ENCODE measurements at places on chromosomes 4 and X. TPM values are rescaled to one million over a fixed set of nuclear protein-coding genes. Genes with fewer than 3 reads are reported as not detected.

Gene RADX
- 7.6 TPM for total RNA-seq

Gene NAT8L
- total RNA-seq, result 0.08 TPM

Gene TLR10
- total RNA-seq, result not detected

DNA sequence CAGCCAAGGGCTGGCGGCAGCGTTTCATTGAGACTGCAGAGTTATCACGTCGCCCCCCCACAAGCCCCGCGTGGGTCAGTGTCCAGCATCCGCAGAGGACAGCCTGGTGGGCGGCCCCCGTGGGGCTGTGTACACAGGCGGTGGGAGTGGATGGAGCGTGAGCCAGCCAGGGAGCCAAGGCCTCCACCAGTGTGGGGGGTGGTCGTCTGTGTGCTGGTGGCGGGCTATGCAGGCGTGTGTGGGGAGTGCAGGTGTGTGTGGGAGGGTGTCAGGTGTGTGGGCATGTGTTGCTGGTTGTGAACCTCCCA, 56.5 kb upstream of the NKX1-1 start:
- DNase-seq, result peak; percentile 39

DNA sequence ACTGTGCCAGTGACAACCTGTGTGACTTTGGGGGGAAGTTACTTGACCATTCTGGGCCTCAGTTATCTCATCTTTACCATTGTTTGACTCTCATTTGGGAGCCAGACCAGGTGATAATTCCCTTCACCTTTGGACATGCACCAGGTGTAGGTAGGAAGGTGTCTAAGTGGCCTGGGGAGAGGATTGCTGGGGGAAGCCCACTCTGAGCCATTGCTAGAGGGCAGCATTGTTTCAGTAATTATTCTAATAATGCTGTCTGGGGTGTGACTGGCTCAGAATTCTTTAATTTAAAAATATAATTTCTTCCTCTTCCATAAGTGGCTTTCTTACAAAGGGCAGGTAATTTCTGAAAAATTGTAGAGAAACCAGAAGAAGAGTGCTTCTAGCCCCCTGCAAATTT, 104.3 kb downstream of the RTL9 start:
- no peak for DNase-seq

DNA sequence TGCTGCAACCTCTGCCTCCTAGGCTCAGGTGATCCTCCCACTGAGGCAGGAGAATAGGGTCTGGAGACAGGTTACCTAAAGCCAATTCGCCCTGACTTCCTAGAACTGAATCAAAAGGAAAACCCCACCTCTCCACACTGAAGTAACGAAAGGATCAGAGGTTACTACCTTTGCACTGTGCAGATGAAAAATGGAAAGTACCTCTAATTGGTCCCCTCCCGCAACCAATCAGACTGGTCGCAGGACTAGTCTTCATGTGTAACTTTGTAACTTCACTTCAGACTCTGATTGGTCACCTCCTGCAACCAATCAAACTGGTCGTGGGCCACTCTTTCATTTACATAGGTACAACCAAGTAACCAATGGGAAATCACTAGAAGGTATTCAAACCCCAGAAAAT, 61.1 kb downstream of the ATXN3L start:
- no peak for DNase-seq

DNA sequence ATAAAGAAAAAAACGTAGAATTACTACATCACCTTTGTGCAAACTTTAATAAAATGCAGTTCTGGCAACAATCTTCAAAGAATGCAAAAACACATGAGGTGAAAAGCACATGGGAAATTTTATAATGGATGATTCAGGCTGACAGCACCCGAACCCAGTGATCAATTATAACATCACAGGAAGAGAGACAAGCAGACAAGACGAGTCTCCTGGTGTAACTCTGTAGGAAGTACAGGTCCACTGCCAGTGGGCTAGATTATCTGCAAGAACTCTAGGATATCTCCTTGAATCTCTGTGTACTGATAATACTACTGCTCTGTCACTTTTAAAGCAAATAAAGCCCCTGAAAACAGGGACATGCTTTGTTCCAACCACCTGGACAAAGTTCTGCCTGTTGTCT, 58.9 kb upstream of the NXF3 start:
- DNase-seq, result no peak

DNA sequence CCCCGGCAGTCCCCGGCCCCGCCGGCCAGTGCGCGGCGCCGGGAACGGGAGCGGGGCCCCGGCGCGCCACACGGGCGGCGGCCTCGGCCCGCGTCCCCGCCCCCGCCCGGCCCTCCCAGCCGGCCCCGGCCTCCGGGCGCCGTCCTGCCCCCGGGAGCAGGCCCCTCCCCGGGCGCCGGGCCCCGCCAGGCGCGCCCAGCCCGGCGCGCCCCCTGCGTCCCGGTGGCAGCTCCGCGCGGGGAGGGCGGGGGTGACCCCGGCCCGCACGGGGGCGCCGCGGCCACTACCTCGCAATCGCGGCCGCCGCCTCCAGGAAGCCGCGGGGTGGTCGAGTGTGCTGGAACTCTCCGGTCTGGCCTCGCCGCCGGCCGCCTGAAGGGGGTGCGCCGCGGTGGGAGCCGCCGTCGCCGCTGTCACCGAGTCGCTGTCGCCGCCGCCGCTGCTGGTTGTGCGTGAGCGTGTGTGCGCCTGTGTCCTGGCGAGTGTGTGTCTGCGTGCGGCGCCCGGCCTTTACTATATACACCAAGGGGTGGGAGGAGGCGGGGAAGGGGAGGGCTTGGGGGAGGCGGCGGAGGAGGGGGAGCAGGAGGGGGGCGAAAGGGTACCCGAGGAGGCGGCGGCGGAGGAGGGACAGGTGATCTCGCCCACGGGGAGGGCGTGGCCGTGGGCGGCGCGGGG, at the start of gene RAI2:
Gene RAI2 (minus strand): TSS at position 488 of the 678 bp plus-strand sequence. CDS start 59,288 bp downstream, outside the sequence.
- no peak for DNase-seq

DNA sequence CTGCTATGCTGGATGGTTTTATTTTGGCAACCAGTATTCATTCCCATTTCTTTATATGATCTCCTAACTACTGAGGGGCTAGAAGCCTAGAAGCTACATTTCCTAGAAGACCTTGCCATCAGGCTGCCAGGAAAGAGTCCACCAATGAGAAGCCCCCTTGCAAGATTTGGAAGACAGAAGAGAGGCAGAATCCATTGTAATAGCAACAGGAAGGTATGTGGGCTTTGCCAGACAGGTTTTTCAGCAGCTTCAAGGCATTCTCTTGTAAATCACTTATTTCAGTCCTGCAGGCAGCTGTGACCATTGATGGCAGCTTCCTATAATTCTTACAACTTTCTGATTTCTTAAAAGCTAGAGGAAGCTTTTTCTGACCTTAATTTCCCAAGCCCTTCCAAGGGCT, 148.3 kb upstream of the NHS start:
- no peak for DNase-seq

DNA sequence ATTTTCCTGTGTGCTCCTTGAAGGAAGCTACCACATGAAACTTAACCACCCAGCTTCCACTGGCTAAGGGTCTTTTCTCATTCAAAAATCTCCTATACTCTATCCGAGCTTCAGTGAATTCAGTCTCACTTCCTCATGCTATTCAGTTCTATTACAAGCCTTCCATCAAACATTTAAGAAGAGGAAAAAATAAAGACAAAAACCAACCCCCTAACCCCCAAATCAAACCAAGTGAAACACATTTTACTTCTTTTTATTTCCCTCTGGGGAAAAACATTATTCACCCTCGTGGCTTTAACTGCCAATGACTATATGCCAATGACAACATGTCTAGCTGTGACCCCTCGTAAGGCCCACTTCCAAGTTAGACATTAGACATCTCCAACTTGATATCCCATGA, 16.2 kb upstream of the WDR19 start:
- DNase-seq, result no peak

DNA sequence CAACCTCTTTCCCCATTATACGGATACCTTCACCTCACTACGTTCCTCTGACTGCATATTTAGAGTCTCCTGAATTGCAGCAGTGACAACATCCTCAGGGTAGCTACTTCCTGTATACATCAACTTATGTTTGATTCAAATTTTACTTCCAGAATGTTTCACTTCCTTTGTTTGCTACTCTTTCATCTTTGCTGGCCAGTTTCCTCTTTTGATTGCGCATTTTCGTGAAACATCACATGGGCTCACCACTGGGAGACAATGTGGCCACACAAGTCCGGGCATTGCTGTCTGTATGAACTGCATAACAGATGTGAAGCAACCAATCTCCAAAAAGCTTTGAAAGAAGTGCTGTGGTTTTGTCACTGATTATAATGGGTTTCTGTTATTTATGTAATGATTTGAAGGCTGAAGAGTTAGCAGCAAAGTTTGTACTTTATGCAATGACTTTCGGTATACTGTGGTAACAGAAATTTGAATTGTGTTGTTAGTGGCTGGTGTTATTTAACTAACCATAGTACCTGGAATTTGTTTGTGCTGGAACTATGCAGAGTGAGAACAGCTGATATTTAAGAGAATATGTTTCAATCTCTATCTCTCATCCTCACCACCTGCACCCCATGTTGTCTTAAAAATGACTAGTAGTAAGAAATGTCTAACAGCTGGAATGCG, 7.4 kb downstream of the SNCA start:
- DNase-seq, result peak; percentile 84

DNA sequence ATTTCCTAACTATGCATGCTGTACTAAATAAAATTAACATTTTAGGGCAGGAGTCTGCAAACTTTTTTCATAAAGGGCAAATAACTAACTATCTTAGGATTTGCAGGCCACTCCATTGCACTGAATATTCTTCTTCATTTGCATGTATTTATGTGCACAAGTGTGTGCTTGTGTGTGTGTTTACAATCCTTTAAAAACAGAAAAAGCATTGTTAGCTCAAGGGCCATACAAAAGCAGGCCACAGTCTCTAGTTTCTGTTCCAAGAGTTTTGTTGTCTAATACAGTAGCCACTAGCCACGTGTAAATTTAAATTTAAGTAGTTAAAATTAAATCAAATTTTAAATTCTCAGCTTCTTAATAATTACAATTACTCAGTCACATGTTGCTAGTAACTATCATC, 621.8 kb downstream of the TMA16 start:
- DNase-seq, result no peak

DNA sequence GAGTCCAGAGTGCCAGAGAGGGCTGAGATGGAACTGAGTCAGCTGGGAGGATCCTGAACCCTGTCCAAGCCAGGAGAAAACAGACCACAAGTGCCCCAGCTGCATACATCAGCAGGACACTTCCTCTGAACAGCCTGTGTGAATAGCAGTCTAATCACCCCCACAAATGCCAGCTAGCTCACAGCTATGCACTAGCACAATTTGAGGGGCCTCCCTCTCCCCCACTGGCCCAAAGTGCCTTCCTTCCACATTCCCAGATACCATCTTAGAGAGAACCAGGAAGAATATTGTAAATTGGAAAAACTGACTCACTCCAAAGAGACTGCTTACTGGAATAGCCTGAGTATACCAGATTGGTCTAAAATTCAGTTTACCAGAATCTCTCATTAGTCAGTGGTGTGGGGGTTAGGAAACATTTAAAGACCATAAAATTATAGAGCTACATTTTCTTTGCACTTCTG, 292.6 kb upstream of the KLF3 start:
- no peak for DNase-seq

DNA sequence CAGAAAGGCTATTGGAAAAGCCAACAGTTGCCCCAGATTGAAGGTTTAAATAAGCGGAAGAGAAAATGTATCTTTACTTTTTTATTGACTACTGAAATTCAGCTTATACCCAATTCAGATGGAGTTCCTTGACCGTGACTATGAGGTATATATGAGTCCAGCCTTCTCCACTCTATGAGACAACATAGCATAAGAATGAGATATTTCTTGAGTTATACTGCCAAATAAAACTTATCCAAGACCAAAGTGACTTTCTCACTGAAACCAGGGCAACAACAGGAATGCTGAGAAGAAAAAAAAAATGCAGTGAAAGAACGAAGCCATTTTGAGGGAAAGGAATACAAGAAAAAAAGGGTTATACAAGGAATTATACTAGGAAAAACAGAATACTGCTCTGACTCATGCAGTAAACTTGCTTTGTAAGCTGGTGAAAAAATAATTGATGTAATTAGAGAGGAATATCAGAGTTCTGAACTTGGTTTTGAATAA, 16.3 kb upstream of the PDK3 start:
- DNase-seq, result no peak

DNA sequence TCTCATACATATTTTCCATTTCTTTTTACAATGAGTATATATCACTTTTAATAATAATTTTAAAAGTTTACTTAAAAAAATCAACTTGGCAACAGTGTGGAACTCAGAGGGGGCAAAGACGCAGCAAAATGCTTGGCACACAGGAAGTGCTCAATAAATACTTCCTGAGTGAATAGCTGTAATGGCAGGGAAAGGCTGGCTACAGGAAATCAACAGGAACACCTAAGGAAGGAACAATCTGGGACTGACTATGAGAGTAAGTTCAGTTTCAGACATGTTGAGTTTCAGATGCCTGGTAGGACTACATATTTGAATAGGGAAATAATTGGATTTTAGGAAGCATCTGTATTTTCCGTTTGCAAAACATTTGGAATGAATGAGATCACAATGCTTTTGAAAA, 137.6 kb downstream of the SCLT1 start:
- DNase-seq, result no peak

DNA sequence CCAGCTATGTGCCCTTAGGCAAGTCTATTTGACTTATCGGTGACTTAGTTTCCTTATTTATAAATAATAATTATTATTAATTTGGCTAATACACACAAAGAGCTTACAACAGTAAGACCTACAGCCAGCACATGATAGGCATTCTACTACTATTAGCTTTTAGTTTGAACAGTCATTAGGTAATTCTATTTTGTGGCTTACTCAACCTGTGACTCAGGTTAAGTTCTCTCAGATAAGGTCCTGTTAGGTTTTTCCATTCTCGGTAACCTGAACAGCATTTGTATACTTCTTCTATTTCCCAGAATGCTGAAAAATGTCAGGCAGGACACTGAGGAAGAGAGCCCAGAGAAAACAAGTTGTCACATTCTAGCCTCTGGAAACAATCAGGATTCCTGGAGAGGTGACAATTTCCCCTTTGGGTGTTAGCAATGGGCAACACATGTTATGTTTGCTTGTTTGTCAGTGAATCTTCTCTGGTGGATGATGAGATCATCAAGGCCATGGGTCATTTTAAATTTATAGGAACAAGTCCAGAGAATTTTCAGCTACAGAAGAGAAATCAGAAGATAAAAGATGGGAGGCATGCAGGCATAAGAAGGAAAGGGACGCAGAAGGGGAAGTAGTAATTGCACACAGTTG, 2144.7 kb downstream of the PCDH7 start:
- no peak for DNase-seq

DNA sequence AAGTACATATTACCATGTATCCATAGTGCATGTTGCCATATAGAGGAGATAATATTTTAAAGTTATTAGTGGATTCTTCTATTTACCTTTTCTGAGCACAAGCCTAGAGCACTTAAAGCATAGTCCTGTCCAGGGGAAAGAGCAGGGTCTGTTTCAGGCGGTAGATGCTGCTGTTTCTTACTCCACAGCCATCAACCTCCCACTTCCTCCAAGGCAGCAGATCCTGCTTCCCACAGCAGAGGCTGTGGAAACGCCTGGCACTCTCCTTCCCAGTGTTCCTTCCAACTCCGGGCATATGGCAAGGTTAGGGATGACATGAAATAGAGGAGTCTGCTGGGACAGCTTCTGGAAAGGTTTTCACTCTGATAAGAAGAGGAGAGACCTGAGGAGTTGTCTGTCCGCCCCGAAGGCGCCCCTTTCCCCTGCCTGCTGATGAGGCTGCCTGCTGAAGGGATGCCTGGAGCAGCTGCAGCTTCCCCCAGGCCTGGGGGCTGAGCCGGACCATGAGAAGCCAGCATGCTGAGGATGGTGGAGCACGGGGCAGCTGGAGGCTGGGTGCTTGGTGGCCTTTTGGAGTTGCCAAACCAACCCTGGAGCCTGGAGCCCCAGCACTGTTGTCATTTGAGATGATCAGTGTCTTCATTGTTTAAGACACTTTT, 43.9 kb upstream of the SLC25A4 start:
- no peak for DNase-seq

GRCh38 chr4:4871573-4872313, 12.3 kb downstream of the MSX1 start:
- DNase-seq, result no peak

Data from natural killer cell treated with Interleukin-12 subunit alpha and Interleukin-12 subunit beta and Interleukin-15 and Interleukin-18, amount 100 ng/mL, for 72 hours (primary cell).